ENCODE measurements at places on chromosomes 6 and 20.
A peak's percentile ranks its signal among the peaks of the same experiment; 100 is the strongest.

- DNase-seq = peak; percentile 36
Observed at GRCh38 chr20:53592992-53593465, 610 bp downstream of the ZNF217 start.

DNA sequence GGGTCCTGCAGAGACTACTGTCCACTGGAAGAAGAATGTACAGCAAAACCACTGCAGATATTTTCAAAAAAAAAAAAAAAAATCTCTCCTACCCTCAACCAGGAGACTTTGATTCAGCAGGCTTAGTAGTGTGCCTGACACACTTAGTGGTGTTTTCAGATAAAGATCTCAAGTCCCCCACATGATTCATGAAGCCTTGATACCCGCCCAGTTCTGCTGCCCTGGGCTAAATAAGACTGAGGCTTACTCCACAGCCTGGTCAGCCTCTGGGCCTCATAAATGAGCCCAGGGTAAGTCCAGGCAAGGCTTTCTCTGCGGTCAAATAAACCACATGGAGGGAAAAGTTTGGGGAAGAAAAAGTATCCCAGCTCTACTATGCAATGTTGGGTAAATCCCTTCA, 222.1 kb upstream of the ARID1B start:
- no peak for DNase-seq

DNA sequence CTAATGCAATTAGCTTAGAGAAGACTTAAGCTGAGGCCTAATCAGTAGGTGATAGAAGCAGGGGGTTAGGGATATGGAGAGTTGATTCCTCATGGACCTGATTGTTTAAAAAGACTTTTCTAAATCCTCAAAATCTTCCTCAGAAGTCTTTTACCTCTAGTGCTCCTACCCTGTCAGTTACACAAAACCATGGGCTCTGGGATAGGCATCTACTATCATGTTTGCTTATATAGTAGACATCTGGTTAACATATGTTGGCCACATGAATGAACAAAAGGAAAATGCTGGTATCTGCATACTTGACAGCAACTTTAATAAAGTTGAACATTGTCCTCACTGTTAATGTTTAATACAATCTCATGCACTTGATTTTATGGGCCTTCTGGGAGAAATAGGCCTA, 61.5 kb upstream of the FKBP1C start:
- DNase-seq = no peak

- no peak for DNase-seq
Observed at GRCh38 chr6:63447134-63447533, 125.1 kb upstream of the LOC128125822 start.

- peak; percentile 20 for DNase-seq
Observed at GRCh38 chr20:63475209-63475608, 2.8 kb upstream of the KCNQ2 start.
